ENCODE measurements at places on chromosomes 16 and 17.
A peak's percentile ranks its signal among the peaks of the same experiment; 100 is the strongest.

GRCh38 chr17:6831661-6832263, at the start of gene TEKT1:
Gene TEKT1 (minus strand): TSS chr17:6831729. CDS start chr17:6830376, 1,353 bp downstream.
- DNase-seq: no peak

DNA sequence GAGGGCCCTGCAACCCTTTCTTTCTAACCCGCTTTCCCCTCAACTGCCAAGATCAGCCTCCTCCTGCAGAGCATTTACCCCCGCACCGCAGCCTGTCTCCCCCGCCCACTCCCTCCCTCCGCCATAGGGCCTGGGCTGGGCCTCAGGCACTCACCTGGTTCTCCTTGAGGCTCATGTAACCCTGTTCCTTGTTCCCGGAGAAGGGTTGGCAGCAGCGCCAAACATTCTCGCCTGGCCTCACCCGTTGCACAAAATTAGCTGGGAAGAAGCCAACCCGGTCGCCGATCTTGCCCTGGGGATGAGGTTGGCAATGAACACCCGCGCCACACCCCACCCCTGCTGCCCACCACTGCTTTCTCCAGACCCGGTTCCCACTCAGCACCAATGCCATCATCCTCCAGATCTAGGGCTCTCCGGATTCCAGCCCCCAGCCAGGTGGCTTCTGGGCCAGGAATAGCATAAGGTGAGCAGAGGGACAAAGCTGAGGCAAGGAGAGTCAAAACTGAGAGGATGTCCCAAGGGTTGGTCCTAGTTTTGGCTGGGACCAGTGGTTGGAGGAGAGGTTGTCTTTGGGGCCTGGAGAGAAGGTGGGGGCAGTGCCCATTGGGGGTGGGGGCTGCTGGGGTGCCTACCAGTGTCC, 12.8 kb downstream of the STAC2 start:
- peak; percentile 46 for DNase-seq

- no peak for DNase-seq
Observed at GRCh38 chr16:10180771-10181163, 1.5 kb downstream of the GRIN2A start.

- no peak for DNase-seq
Observed at GRCh38 chr17:77676237-77676661, 282.3 kb upstream of the TNRC6C start.

DNA sequence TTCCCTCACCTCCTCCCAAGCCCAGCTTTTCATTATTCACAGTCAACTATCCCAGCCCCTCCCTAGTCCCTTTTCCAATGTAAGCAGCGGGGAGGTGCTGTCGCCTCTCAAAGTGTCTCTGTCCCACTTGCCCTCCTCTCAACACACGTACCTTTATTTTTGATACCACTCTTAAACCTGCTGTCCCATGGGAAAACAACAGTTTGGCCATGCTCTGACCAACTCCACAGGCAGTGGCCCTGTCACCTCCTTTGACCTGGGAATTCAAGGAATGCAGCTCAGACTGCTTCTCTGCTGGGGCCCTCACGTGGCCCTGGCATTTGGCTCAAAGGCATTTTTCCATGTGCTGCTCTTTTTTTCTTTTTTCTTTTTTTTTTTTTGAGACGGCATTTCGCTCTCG, 4.2 kb downstream of the LYRM9 start:
- no peak for DNase-seq

GRCh38 chr17:1362964-1363363, 37.1 kb downstream of the YWHAE start:
- DNase-seq: no peak

- DNase-seq: no peak
Observed at GRCh38 chr16:1884889-1885288, 12.9 kb upstream of the MEIOB start.

DNA sequence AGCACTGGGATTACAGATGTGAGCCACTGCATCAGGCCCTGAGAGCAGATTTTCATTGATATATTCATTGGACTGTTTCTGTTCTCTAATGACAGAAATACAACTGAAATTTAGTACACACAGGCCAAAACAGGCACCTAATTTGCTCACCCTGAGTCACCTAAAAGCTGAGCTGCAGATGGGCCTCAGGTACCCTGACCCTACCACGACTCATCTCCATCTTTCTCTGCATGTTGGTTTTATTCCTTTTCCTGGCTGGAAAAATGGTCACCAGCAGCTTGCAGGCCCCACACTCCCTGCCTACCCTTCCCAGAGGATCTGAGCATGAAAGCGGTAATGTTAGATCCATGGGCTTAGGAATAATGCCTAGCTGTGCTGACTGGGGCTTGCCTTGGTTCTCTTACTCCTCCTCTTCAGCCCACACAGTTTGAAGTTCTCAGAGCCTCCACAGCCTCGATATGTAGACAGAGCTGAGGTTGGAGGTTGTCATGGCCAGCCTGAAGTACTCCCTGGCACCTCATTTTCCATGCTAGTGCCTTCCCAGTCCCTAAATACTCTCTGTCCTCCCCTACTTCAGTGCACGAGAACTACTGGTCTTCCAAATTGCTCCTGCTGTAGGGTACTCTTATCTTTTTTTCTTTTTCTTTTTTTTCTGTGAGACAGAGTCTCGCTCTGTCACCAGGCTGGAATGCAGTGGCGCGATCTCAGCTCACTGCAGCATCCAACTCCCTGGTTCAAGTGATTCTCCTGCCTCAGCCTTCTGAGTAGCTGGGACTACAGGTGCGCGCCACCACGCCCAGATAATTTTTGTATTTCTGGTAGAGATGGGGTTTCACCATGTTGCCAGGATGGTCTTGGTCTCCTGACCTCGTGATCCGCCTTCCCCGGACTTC, 51.1 kb downstream of the CENPV start:
- no peak for DNase-seq

- no peak for DNase-seq
Observed at GRCh38 chr16:30797670-30798309, 10.8 kb upstream of the ZNF629 start.

GRCh38 chr16:81703177-81704155, 75.6 kb upstream of the PLCG2 start:
- no peak for DNase-seq

Measured in cerebellar nuclear complex (tissue), 1 donor.